ENCODE measurements at places on chromosomes 16 and 17. TPM values are rescaled to one million over a fixed set of nuclear protein-coding genes. Genes with fewer than 3 reads are reported as not detected.

CCL3 gene
- 5.8 TPM for polyA plus RNA-seq

DNA sequence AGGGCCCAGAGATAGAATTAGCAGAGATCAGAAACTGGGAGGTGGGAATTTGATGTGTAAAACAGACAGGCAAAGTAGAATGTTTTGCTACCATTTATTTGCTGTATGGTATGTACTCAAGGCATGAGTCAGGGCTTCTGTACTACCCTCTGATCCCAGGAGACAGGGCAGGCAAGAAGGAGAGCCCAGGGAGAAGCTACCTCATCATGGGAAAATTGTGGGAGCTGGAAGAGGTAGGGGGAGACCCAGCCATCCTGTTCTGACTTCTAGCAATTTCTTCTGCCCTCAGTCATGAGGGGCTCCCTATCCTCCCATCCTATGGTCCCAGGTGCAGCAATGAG, 1.7 kb upstream of the PIGS start:
- H3K4me3 ChIP-seq: no peak overlapping the region
- H3K27ac ChIP-seq: no peak overlapping the region
- peaks cover 26% of the 10 kb centered on the region for H3K36me3 ChIP-seq
- H3K27me3 ChIP-seq: no peaks in the 10 kb centered on the region
- H3K4me1 ChIP-seq: peaks cover 63% of the 10 kb centered on the region
- no peak for DNase-seq

DNA sequence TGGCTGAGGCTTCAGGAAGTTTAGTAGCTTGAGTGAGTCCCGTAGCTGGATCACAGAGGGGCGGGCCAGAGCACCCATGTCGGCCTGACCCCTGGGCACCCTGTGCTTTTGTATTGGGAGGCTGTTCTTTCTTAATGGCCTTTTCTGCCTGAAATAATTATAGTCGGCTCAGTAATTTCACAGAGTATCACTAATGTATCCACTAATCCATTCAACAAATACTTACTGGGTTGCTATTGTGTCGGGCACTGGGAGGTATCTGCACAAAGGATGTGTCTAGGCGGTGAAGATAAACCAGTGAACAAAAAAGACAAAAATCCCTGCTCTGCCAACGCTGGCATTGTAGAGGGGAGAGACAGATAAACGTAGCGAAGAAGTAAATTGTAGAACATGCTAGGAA, 318.6 kb downstream of the FOXL1 start:
- H3K4me3 ChIP-seq: no peak overlapping the region
- H3K27ac ChIP-seq: no peak overlapping the region
- H3K36me3 ChIP-seq: no peaks in the 10 kb centered on the region
- peaks cover 8% of the 10 kb centered on the region for H3K4me1 ChIP-seq

DNA sequence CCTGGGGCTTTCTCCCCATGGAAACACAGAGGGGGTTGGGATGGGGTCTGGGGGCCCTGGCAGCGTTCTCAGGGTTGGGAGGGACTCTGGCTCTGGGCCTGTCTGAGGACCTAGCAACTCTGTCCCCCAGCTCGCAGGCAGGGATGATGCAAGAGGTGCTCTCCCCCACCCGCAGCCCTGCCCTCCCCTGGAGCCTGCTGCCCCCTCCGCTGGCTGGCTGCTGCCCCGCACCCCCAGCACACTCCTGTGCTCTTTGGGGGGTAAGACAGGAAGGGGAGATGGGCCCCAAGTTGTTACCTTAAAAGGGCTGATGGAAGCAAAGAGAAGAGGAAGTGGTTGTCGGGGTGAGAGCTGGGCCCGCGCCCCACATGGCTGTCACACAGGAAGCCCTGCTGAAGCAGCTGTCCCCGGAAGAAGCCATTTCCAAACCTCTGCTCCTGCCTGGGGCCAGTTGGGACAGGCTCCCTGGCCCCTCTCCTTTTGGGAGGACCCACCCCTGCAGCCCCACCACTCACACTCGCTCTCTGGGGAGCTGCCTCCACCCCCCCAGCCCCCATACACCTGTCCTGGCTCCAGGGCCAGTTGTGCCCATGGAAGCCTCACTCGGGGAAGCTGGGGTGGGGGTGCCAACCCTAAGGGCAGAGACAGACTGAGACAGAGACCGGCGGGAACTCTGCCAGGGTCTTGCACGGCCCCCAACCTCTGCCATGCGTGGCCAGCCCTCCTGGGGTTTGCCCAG, 2.5 kb downstream of the CORO1A start:
- no peak overlapping the region for H3K27ac ChIP-seq
- H3K4me3 ChIP-seq: no peak overlapping the region
- H3K27me3 ChIP-seq: no peaks in the 10 kb centered on the region
- peaks cover 35% of the 10 kb centered on the region for H3K36me3 ChIP-seq
- peaks cover 42% of the 10 kb centered on the region for H3K4me1 ChIP-seq

GRCh38 chr17:30165147-30165546, 48.5 kb downstream of the NSRP1 start:
- no peak overlapping the region for H3K4me3 ChIP-seq
- H3K27me3 ChIP-seq: no peaks in the 10 kb centered on the region

DNA sequence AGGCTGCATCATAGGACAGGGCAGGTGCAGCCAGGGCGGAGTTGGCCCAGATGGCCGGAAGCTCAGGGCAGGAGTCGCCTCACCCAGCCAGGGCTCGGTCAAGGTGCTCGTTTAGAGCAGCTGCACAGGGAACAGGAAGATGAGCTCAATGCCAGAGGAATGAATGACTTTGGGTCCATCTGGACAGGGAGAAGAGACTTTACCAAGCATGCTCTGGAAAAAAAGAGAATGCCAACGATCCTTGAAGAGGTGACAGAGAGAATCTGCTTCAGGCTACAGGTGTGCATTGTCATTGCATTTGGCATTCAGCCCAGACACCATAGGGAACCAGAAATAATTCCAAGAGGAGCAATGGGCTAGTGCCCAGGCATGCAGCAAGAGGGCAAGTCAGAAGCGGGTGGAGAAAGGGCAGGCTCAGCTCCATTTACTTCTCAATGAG, 6.7 kb upstream of the MPP3 start:
- H3K27me3 ChIP-seq: peaks cover 2% of the 10 kb centered on the region
- DNase-seq: peak; percentile 69
- H3K27ac ChIP-seq: no peak overlapping the region
- no peak overlapping the region for H3K4me3 ChIP-seq
- H3K36me3 ChIP-seq: no peaks in the 10 kb centered on the region
- H3K4me1 ChIP-seq: no peaks in the 10 kb centered on the region

GRCh38 chr16:3492356-3492755, 2.9 kb downstream of the C16orf90 start:
- H3K4me3 ChIP-seq: no peak overlapping the region
- no peaks in the 10 kb centered on the region for H3K27me3 ChIP-seq
- no peak overlapping the region for H3K27ac ChIP-seq
- H3K36me3 ChIP-seq: peaks cover 16% of the 10 kb centered on the region
- no peak for DNase-seq

GRCh38 chr16:12294471-12294870, 317.9 kb downstream of the SNX29 start:
- DNase-seq: no peak
- no peak overlapping the region for H3K27ac ChIP-seq
- no peaks in the 10 kb centered on the region for H3K4me1 ChIP-seq
- H3K36me3 ChIP-seq: no peaks in the 10 kb centered on the region
